ENCODE measurements at places on chromosomes 7 and 10.

GRCh38 chr7:78852951-78853350 lies 600.5 kb downstream of the MAGI2 start:
- DNase-seq: no peak

GRCh38 chr7:94414980-94415379 lies 20.3 kb downstream of the COL1A2 start:
- no peak for DNase-seq

DNA sequence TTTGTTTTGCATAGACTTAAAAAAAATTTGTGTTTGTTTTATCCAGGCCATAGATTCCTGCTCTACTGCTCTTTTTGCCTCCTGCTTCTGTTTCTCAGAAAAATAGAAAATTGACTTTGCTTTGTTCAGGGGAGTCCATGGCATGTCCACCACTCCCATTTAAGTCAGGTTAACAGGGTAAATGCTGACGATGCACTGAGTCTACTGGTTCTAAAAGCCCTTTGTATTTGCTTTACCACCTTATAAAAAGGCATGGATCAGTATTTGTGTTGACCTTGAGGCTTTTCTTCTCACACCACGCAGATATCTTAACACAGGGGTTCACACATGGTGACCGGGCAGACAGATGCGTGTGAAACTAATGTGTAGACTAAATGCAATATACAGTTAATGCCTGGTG lies 139.5 kb upstream of the RHEB start:
- DNase-seq: no peak

- peak; percentile 32 for DNase-seq
These were observed 184.9 kb downstream of the DNAJB6 start for GRCh38 chr7:157521752-157522151.

GRCh38 chr10:35872671-35873070 lies 230.6 kb upstream of the FZD8 start:
- DNase-seq: no peak

- no peak for DNase-seq
These were observed 75.3 kb upstream of the IL6 start for GRCh38 chr7:22651534-22652243.

GRCh38 chr7:147858421-147858820 lies 732.1 kb upstream of the C7orf33 start:
- no peak for DNase-seq

DNA sequence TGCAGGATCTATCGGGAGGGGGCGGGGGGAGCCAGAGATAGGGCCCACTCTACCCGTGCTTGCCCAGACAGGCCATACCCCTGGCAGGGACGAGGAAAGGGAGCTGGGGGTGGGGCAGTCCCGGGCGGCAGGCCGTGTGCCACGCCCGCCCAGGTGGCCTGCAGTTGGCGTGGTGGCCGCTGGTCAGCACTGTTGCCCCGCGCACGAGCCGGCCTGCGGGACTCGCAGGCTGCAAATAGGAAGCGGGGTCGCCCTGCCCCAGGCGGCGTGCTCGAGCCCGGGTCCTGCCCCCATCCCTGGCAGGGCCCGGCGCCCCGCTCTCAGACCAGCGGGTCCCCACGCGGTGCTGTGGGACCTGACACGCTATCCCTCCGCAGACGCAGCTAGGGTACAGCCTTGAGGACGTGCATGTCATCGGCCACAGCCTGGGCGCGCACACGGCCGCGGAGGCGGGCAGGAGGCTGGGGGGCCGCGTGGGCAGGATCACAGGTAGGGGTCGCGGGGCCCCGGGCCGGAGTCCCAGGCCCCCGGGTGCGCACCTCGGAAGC lies 6.7 kb downstream of the PNLIPRP2 start:
- no peak for DNase-seq

GRCh38 chr10:107232013-107232412 lies 67.5 kb upstream of the SORCS1 start:
- DNase-seq: no peak

DNA sequence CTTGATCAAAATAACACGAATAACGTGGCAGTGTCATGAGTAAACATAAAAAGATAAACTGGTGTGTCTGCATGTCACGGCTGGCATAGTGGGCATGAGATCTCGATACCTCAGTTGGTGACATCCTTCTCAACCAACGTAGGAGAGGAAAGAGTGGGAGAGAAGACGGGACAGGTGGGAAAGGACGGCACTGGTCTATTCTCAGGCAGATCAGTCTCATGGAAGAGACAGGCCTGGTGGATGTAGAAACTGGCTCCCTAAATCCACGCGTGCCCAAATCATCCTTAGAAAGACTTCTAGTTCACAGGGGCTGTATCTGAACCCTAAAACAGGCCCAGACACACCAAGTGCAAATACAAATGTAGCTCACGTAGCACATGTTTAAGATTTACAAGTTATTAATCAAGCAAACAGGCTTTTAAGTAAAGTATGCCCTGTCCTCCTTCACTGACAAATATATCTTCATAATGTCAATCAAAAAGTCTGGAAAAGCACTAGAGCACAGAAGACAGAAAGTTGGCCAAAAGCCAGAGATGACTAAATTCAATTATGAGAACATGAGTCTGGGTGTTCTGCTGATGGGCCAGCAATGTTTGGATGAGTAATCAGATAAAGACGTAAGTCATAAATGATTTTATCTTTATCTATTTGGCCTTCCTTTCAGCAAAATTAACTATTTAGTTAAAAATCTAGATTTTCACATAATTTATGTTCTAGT lies 56.3 kb downstream of the SFMBT2 start:
- no peak for DNase-seq

- no peak for DNase-seq
These were observed 18.3 kb upstream of the GRIFIN start for GRCh38 chr7:2494191-2495130.

- no peak for DNase-seq
These were observed 185.2 kb downstream of the WDR37 start for GRCh38 chr10:1241322-1241890.

GRCh38 chr7:157780721-157781120 lies 443.9 kb downstream of the DNAJB6 start:
- DNase-seq: no peak

GRCh38 chr7:12111422-12112405 lies 99.4 kb upstream of the TMEM106B start:
- DNase-seq: peak; percentile 42

GRCh38 chr10:121572859-121573537 lies 25.2 kb downstream of the FGFR2 start:
- no peak for DNase-seq

- DNase-seq: no peak
These were observed 245.7 kb downstream of the STK31 start for GRCh38 chr7:23955600-23956149.

GRCh38 chr7:129252128-129252527 lies 27.3 kb downstream of the AHCYL2 start:
- no peak for DNase-seq

DNA sequence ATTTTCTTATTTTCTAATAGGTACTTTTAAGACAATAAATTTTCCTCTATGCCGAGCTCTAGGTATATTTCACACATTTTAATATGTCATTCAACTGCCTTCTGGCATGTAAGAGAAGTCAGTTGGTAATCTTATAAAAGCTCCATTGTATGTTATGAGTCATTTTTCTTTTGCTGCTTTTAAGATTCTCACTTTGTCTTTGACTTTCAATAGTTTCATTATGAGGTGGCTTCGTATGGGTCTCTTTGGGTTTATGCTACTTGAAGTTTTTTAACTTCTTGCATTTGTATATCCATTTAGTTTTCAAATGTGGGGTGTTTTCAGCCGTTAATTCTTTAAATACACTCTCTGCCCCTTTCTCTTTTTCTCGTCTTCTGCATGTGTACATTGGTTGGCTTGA lies 80.5 kb downstream of the ABCA13 start:
- no peak for DNase-seq

DNA sequence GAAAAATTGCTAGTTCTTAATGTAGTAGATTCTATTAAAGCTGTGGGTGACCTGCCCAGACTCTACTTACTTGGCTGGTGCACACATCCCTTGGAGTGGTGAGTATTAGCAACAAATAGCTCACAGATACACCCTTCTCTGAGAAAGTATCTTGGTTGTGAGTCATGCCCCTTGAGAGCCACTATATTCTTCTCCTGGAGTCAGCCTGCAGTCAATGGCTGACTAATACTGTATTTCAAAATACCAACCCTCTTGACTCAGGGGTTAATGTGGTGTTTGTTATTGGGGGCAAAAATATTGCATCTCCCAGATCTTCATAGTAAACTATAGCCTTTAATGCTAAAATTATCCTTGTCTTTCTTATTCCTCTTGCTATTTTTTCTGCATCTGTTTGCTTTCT lies 354.9 kb downstream of the BMPER start:
- DNase-seq: no peak

- DNase-seq: no peak
These were observed 609.4 kb upstream of the PCDH15 start for GRCh38 chr10:55410415-55410885.

GRCh38 chr10:107425931-107426553 lies 261.5 kb upstream of the SORCS1 start:
- DNase-seq: no peak
